RWPE1 (cell line): ENCODE measurements at places on chromosomes 2 and 18.

DNA sequence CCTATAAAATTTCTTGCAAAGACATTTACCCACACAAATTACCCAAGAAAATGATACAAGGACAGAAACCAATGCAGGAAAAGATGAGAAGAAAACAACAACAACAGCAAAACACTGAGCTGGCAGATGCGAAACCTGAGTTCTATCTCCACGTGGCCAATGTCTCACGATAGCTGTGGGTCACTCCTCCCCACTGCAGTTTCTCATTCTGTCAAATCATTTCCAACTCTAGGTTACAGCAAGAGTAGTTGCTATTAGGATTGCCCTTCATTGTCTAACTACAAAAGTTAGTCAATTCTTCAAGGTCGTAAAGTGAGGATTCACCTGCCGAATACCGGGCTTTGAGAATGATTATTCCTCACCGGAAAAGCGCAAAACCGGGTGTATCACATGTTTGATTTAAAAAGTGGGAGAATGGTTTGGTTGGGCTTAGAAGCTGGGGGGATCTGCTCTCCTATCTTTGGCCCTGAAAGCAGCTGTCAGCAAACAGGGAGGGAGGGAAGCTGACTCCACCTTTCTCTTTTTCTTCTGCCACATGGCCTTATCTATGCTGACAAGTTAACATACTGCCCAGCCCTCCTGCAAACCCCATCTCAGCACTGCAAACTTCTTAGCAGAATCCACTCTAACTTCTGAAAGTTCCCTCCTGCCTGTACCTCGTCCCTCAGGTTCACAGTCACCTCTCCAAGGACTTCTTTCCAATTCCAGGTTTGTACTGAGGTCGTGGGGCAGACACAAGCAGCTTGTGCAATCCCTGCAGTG, 473.0 kb downstream of the SOX11 start:
- no peak for DNase-seq

GRCh38 chr2:64683771-64684510, 30.2 kb upstream of the SERTAD2 start:
- DNase-seq: no peak

DNA sequence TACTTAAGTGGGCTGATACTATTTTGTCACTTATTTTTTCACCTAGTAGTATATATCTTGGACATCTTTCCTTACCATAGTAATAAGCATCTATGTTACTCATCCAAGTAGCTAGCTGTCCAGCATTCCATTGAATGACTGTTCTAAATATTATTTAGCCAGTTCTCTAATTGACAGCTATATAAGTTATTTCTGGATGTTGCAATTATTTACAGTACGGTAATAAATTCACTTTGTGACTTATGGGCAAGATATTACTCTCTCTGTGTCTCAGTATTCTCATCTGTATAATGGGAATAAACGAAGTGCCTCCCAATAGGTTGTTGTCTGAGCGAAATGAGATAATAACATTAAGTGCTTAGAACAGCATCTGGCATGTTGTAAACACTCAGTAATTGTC, 46.6 kb upstream of the AGAP1 start:
- DNase-seq: peak; percentile 8

GRCh38 chr2:239706367-239706766, 305.5 kb upstream of the HDAC4 start:
- no peak for DNase-seq

- no peak for DNase-seq
Observed at GRCh38 chr18:63106727-63107126, 212.8 kb downstream of the BCL2 start.

- no peak for DNase-seq
Observed at GRCh38 chr2:173755798-173756197, 209.4 kb downstream of the SP3 start.

GRCh38 chr2:239957681-239958472, 67.3 kb downstream of the NDUFA10 start:
- DNase-seq: no peak

DNA sequence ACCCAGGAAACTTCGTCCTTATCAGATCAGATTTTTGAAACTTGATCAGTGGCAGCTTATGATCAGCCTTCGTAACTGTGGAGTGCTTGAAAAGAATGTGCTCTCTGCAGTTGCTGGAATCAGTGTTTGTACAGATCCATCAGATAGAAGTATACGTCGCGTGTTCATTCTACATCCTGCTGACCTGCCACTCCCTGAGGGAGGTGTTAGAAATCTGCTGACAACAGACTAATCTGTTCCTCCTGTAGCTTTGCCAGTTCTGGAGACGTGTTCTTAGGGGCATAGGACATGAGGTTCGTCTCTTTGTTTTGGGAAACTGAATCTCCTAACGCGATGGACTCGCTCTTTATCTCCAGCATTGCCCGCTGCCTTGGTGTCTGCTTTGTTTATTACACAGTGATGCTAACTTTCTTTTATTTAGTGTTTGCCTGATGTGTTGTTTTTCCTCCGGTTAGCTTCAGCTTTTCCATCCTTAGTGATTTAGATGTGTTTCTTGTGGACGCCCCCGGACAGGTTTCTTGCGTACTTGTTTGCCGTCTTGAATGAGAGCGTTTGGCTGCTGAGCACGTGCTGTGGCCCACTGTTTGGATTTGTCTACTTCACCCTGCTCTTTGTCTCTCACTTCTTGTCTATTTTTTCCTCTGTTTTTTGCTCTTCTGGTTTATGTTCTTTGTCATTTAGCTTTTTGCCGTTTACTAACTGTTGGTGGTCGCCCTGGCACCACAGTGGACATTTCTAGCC, 17.4 kb upstream of the GAL3ST2 start:
- DNase-seq: no peak

DNA sequence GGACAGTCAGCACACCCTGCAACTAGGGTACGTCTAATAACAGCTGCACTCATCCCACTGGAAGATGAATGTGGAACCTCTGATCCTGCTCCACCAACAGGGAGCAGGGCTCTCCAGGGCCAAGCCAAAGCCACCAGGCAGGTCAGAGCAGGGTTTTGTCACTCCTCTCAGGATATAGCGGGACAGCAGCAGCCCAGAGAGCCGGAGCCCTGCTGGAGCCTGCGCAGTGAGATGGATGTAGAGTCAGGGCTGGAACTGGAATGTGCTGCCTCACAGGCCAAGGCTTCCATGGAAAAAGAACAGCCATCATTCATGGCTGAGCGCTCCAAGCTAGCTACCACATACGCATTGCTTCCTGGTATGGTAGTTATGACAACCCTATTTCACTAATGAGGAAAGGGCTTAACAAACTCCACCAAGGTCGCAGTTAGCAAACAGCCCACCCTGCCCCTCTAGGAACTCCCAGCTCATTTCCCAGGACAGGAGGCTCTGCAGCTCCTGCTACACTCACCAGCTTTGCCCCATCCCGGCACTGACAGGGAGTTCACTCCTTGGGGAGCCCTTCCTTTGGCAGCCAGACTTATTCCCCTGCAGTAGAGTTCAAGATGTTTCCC, 85.2 kb downstream of the HS1BP3 start:
- DNase-seq: no peak

DNA sequence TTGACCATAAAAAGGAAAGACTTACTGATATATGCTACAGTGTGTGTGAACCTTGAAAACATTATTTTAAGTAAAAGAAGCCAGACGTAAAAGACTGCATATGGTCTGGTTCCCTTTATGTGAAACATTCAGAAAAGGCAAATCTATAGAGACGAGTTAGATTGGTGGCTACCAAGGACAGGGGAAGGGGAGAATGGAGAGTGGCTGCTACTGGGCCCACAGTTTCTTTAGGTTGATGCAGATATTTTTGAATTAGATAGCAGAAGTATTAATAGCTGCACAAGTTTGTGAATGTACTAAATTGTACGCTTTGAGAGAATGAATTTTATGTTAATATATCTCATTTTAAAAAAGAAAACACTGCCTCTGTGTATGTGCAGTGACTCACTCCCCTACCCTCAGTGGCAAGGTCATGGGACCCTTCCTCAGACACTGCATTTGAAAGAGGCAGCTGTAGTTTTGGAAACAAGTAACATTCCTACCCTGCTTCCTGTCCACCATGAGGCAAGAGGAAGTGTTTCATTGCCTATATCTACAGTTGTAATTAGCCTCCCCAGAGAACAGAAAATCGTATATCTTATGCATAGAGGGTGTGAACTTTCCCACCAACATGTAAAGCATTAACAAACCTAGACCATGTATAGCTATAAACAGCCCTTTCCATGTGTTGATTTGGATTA, 29.8 kb upstream of the ARMC9 start:
- no peak for DNase-seq

DNA sequence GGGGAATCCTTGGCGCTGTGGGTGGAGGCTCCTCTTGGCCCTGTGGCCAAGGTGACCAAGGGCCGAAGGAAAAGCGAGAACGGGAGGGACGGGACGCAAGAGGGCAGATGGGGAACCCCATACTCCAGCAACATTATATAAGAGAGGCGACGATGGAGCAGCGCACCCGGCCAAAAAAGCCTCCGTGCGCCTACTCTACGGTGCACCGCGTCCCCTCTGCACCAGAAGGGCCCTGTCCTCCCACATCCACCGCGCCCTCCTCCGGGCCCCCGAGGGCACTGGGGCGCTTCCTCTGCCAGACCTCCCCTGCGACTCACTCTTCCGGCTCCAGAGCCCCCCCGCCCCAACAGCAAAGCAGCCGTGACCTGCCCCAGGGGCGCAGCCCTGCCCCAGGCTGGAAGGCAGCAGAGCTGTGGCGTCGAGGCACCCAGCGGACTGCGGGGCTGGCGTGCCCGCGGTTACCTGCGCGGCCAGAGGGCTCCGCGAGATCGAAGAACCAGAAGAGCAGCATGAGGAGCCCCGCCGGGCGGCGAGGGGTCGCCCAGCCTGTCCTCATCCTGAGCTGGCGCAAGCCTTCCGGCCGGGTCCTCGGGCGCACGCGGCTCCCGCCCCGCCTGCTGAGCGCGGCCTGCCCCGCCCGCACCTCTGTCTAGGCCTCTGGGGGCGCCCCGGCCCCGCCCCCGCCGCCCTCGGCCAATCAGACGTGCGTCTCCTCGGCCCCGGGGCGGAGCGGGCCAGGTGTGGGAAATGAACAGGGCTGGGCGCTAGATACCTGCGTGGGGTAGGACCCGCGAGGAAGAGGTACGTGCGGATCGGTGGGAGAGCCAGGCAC, 106.3 kb upstream of the CD302 start:
- peak; percentile 10 for DNase-seq
